ENCODE measurements at places on chromosomes 3 and 15. TPM values are rescaled to one million over a fixed set of nuclear protein-coding genes. Genes with fewer than 3 reads are reported as not detected.

- DNase-seq, result peak; percentile 63
Observed at GRCh38 chr15:77966540-77967234, 110.8 kb downstream of the TBC1D2B start.

- no peak for DNase-seq
Observed at GRCh38 chr3:126986001-126986400, 3.1 kb downstream of the PLXNA1 start.

- DNase-seq, result no peak
Observed at GRCh38 chr3:143220741-143221140, 101.2 kb downstream of the CHST2 start.

- DNase-seq, result no peak
Observed at GRCh38 chr3:184174284-184174645, 390 bp upstream of the AP2M1 start.

DNA sequence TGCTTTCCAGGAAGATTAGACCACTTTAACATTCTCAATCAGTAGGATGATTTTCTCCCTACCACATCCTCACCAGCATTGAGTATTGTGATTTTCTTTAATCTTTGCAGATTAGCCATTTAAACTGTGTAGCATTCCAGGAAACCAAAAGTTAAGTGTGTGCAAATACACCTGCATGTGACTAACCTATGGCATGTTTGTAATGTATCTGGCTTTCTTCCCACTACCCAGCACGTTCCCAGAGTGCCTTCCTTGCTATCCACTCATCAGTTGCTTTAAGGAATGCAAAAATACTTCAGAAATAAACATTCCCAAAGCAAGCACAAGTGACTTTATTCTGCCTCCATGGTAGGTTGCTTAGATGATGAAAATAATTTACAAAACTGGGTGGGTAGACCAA, 74.2 kb downstream of the ATG7 start:
- DNase-seq, result no peak

Gene PLA2G4F
- total RNA-seq, result not detected

GRCh38 chr3:156217674-156218352, 97.4 kb downstream of the KCNAB1 start:
- DNase-seq, result no peak

Gene MB21D2
- total RNA-seq, result 7.0 TPM

DNA sequence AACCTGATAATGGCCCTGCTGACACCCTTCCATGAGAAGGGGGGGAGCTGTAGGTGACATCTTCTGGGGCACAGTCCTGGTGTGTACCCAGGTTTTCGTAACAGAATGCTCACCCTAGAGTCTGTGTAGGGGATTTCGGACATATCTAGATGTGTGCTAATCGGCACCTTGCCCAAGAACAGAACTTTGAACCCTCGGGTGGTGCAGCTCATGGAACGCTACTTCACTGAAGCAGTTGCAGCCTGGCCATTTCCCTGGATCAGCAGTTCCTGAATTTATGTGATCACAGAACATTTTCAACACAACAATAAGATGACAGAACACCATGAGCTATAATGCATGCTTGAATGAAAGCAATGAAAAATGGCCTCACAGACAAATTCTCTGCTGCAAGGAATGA, 57.5 kb upstream of the MUC13 start:
- no peak for DNase-seq

- DNase-seq, result no peak
Observed at GRCh38 chr3:59775761-59776325, 726.0 kb upstream of the CFAP20DC start.

GRCh38 chr15:39414201-39414600, 166.7 kb upstream of the THBS1 start:
- no peak for DNase-seq

Gene OXTR
- 1.3 TPM for total RNA-seq

Gene SIDT1
- 31.6 TPM for total RNA-seq

GRCh38 chr15:92149029-92149428, 244.7 kb upstream of the ST8SIA2 start:
- DNase-seq, result no peak

Gene APBA2
- 7.9 TPM for total RNA-seq

DNA sequence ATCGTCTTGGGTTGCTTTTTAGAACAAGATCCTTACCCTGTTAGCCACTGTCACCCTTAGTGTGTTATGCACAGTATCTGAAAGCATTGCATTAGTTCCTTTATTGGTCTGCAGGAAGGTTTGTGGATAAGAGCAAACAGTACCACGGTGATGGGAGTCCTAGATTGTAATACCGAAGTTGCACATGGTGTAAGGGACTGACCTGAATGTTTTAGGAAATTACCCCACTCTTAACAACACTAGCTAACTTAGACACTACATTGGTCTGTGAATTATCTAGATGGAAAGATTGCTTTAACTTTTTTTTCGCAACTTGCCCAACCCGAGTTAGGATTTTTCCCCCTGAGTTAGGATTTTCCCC, 1.3 kb downstream of the STT3B start:
- DNase-seq, result no peak

- no peak for DNase-seq
Observed at GRCh38 chr3:127666676-127667075, 6.1 kb upstream of the ABTB1 start.

Data from activated CD8-positive, alpha-beta memory T cell treated with anti-CD3 and anti-CD28 coated beads, Interleukin-2, amount 10 ng/mL, durations not matched to agents 7 days and 5 days (primary cell).